ENCODE measurements at places on chromosomes 12 and 14.

- no peak for DNase-seq
Measured at GRCh38 chr12:115543269-115543668, 734.2 kb downstream of the MED13L start.

- no peak for DNase-seq
Measured at GRCh38 chr12:70641691-70642090, 4.5 kb upstream of the PTPRB start.

DNA sequence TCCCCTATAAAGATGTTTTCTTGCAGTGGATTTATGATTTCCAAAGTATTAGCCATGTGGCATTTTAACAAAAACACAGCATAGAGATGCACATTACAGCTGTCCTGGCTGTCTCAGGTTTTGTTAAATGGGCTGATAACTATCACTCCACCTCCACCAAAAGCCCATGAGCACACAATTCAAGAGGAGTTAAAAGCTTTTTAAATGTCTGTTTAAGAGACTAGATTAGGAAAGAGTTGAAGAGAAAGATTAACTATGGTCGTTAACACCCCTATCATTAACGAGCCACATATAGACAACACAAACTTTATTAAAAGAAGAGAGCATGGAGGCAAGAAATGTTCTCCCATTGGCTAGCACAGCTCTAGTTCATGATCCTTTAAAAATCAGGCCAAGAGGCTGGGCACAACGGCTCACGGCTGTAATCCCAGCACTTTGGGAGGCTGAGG, 14.5 kb downstream of the CBX5 start:
- DNase-seq = no peak

GRCh38 chr12:39402922-39403321, 40.0 kb downstream of the KIF21A start:
- DNase-seq = no peak

GRCh38 chr12:111081600-111081999, 161.2 kb upstream of the MYL2 start:
- DNase-seq = no peak

GRCh38 chr14:23299986-23300686, 2.5 kb downstream of the PPP1R3E start:
- no peak for DNase-seq

GRCh38 chr14:72736308-72736707, 157.6 kb downstream of the DPF3 start:
- DNase-seq = no peak

GRCh38 chr12:130663514-130663913, 52.6 kb downstream of the RIMBP2 start:
- DNase-seq = no peak

- no peak for DNase-seq
Measured at GRCh38 chr12:71652656-71653055, 11.0 kb downstream of the ZFC3H1 start.

- DNase-seq = no peak
Measured at GRCh38 chr14:53055003-53055402, 98.1 kb downstream of the DDHD1 start.

GRCh38 chr12:84644908-84645307, 267.7 kb downstream of the SLC6A15 start:
- DNase-seq = no peak

DNA sequence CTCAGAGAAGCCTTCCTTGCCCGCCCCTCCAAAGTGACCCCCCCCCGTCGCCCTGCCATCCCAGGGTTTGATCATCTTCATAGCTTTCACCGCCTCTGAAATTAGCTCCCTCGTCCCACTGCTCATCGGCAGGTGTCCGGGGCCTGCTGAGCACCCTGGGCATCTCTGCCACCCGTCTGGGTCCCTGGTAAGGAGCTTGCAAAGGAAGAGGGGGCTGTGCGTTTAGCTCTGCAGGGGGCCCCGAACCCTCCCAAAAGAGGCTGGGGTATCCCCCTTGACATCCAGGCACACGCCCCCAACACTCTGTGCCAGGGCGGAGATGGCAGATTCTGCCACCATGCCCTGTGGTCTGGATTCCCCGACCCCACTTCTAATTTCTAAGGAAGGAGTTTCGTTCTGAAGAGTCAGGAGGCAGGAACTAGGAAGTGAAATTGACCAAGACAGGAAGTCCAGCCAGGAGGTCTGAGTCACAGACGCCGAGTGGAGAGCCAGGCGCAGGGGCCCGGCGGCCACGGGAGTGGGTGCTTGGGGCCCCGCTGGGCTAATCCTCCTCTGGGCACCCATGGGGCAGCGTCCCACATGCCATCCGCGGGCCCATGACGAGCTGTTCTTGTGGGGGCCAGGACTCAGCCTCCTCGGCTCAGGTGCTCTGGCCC, 95.7 kb downstream of the RFLNA start:
- peak; percentile 67 for DNase-seq

- peak; percentile 21 for DNase-seq
Measured at GRCh38 chr14:24665440-24665991, 31.5 kb upstream of the GZMB start.

DNA sequence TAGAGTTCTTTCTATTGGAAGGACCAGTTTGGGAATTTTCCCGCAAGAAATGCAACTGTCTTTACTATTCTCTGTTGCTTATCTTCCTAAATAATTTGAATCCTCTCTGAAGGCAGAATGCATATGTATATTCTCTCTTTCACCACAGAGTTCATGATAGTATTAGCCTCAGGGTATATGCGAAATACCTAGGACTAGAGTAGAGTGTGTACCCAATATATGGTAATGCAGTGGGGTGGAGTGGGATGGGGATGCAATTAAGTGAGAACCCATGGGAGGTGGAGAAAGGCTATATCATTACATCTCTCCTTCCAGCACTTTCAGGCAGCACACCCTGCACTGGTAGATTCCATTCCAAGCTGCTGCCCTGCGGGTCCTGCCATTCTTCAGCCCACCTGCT, 207.3 kb downstream of the ANO2 start:
- DNase-seq = no peak

GRCh38 chr14:38046160-38046559, 161.5 kb upstream of the SSTR1 start:
- DNase-seq = no peak

GRCh38 chr14:99132821-99133635, 139.0 kb downstream of the BCL11B start:
- no peak for DNase-seq

- no peak for DNase-seq
Measured at GRCh38 chr12:16184681-16185080, 92.8 kb downstream of the SLC15A5 start.

DNA sequence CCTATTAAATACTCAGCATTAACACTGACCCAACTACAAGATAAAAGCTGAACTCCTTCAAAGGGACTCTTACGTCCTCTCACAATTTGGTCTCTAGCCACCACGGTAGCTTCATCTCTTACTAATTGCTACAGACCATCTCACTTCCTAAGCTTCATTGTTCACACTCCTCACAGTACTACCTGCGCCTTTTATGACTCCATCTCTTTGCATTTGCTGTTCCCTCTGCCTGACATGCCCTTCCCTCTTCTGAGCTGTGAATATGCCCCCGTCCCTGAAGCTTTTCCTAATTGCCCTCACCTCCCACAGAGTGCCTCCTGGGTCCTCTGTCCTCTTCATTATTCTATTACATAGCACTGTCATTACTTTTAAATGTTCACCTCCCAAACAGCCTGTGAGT, 2.5 kb downstream of the EEA1 start:
- DNase-seq = no peak

DNA sequence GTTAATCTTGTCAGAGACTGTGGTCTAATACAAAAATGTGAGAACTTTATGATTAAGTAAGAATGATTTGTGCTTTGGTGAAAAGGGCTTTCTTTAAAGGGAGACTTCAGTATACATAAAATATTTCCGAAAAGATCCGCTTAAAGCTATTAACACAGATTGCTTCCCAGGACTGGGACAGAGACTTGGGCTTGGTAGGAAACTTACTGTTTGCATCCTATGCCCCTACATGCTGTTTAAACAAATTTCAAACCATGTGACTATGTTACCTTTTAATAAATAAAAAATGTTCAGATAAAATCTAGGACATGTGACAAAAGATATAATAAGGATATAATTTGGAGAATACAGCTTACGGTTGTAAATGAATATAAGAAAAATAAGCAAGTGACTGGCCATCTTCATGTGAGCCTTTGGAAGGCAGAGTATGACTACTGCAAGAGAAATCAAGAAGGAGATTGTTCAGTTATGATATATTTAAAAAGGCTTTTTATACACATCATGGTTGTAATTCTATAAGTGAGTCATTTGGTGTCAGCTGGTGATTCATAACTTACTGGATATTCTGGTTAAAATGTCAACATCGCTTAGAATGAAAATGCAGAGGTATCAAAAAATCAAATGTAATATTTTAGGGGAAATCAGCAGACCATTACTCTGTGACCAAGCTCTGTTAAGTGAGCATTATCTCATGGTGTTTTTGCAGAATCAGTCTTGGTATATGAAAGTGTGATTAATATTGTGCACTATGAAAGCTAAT, 234.7 kb upstream of the E2F7 start:
- no peak for DNase-seq

- no peak for DNase-seq
Measured at GRCh38 chr14:22469538-22470303, 119.3 kb downstream of the DAD1 start.

DNA sequence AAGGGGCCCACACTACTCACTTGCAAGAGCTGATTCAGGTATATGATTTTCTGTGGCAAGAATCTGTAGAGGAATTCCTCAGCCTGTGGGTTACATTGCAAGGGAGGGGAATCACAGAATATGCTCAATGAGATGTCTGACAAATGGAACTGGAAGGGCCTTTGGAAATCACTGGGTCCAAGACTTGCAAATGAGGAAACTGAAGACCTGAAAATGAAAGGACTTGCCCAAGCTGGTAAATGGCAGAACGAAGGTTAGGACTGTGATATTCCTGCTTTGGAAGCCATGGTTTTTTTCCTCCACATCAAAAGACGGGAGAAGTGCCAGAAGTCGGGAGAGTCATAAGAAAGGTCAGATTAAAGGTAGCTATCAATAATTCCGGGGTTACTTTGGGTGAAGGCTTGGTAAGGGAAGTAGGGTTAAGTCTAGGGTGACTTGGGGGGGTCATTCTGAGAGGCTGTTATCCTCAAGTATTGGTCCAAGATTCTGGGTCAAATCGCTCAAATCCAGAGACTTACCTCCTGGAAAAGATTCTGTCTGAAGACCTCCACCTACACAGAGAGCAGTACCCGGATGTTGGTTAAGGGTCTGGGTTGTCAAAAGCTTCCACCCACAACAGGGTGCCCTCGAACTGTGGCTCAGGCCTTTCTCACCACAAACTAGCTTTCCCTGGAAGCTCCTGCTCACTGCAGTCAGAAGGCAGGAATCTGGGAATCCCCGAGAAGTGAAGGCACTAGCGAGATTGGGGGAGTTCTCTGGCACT, 539 bp downstream of the PSME2 start:
- DNase-seq = no peak

DNA sequence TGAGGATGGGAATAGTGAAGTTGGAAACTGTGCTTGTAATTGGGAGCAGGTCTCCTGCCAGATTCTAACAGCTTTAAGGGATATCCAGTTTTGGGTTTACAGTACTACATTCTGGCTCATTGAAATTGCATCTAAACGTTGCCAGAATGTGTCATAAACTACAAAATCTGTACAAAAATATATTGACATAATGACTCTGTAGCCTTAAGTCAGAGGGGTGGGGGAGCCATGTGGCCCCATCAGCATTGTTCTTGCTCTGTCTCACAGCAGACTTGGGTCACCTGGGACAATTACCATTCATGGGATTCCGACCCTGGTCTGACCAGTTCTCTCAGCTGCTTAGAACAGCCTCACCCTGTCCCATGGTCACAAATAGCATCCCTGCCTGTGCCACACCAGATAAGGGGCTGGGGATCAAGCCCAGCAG, 43.3 kb upstream of the MED13L start:
- no peak for DNase-seq

DNA sequence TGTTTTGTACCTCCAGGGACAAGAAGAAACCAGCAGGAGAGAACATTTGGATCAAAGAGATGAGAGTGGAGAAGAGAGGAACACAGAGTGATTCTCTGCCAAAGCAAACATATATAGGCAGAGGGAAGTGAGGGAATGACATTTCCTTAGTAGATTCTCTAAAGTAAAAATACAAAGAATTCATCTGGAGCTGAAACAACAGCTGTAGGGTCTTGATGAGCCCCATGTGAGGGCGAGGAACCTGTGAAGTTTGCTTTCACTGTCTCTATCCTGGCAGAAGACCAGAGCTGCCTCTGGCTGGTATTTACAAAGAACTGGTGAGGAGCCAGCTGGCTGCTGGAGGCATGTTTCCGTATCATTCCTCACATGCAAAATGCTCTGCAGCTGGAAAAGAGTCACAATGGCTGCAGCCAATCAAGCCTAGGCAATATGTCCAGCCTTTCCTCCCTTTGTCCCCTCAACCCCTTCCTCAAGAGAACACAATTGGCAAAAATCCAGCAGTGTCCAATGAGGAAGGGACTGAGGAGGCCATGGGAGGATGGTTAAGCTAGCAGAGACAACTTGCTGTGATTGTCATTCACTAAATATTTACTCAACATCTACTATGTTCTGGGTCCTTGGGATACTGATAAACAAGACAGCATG, 122.5 kb downstream of the PHLDA1 start:
- DNase-seq = no peak

DNA sequence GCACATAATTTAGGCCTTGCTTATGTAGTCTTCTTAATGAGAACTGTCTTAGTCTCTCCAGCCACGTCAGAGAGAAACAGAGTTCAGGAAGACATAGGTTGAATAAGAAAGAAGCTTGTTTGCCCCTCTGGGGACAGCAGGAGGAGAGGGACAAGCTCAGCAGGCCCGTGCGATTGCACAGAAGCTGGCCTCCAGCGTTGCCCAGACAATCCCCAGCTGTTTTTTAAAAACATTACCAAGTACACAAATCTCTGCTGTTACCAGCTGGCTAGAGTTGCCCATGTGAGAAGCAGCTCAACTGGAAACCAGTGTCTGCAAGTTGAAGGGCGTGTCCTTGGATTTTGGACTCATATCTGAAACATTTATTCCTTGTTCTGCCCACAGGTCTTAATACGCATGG, 232.6 kb downstream of the EFCAB11 start:
- peak; percentile 49 for DNase-seq

- peak; percentile 49 for DNase-seq
Measured at GRCh38 chr14:66070542-66071319, 415.4 kb upstream of the CCDC196 start.

- DNase-seq = no peak
Measured at GRCh38 chr12:32780071-32780470, 24.4 kb upstream of the YARS2 start.

GRCh38 chr12:26239122-26239851, 43.9 kb downstream of the SSPN start:
- no peak for DNase-seq
